NCI-H1694 (cell line): ENCODE measurements at places on chromosomes 16 and 17.

DNA sequence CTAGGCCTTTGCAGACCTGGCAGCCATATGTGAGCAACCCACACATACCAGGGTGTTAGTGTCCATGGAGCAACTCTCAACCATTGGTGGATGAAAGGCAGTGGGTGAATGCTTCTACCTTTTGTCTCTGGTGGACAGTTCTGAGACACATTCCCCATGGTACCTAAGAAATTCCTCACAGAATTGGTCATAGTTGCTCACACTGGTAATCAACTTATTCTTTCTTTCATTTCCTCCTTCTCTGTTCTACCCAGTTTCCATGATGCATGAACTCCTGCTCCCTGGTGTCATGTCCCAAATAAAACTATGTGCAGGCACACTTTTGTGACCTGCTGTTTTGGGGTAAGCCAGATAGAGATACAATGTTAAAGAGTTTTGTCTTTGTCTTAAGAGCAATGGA lies 33.2 kb upstream of the MPHOSPH6 start:
- DNase-seq: no peak

DNA sequence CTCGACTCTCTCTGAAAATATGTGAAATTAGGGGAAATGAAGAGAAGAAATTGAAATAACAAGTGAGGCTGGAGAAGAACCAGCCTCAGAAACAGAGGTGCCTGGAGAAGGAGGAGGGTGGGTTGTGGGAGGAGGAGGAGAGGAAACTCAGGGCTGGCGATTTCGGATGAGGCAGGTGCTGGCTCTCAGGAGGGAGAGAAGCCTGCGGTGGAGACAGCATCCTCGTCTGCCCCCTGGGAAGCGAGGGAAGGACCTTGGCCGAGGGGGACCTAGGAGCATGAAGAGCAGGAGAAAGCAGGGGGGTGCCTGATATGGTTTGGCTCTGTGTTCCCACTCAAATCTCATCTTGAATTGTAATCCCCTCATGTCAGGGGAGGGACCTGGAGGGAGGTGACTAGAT lies 264.7 kb upstream of the TNRC6C start:
- no peak for DNase-seq

DNA sequence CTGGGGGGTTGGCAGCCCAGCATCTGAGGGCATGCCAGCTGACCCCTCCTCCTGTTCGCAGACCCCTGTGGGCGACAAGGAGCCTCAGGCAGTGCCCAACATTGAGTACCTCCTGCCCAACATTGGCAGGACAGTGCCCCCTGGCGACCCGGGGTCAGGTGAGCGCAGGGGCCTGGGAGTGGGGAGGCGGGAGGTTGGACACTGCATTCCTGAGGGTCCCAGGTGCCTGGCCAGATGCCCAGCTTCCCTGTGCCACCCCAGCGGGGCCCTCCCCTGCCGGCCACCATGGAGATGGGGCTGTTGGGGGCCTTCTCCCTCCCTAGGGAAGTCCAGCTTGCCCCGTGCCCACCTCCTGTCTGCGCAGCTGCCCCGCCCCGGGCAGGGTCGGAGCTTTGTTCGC lies 70.1 kb downstream of the ARHGAP23 start:
- DNase-seq: no peak

GRCh38 chr17:34584805-34585416 lies 5.5 kb downstream of the TMEM132E start:
- DNase-seq: peak; percentile 74

- no peak for DNase-seq
Observed at GRCh38 chr16:1963806-1964505, 670 bp downstream of the RPS2 start.

DNA sequence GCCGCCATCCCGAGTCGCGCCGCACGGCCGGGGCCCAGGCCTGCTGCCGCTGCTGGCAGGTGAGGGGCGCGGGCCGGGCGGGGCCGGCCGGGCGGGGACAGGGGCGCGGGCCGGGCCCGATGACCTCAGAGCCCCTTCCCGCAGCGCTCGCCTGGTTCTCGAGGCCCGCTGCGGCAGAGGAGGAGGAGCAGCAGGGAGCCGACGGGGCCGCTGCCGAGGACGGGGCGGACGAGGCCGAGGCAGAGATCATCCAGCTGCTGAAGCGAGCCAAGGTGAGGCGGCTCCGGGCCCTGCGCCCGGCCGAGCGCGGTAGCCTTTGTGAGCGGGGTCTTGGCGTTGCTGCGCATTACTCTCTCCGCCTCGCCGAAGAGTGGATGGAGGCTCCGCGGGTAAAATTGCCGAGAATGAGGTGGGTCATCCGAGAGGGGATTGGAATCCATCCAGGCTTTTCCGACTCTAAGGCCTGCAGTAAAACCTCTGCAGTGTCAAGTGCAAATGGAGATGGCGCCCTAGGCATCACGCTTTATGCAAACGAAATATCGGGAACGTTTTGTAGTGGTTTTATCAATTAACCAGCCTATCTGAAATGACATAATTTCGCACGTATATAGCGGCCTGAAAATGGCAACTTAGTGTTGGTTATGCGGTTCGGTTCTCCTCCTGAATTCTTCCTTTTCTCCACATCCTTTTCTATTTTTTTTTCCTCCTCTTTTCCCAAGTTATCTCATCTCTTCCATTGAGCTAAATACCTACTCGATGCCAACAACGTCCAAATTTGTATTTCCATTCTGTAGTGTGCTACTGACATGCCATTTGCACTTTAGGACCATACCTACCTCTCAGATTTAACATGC lies 577 bp downstream of the TTC19 start:
- DNase-seq: peak; percentile 10

DNA sequence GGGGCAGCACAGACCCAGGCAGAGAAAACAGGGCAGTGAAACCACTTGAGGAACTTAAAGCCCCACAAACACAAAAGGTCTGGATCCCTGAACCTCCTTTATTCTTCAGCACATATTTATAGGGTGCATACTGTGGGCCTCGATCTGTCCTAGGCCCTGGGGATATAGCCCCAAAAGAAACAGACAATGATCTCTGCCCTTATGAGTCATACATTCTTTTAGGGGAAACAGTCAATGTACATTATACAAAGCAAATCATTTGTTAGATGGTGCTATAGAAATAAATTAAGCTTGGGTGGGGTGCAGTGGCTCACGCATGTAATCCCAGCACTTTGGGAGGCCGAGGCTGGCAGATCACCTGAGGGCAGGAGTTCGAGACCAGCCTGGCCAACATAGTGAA lies 10.0 kb upstream of the HES7 start:
- DNase-seq: no peak

DNA sequence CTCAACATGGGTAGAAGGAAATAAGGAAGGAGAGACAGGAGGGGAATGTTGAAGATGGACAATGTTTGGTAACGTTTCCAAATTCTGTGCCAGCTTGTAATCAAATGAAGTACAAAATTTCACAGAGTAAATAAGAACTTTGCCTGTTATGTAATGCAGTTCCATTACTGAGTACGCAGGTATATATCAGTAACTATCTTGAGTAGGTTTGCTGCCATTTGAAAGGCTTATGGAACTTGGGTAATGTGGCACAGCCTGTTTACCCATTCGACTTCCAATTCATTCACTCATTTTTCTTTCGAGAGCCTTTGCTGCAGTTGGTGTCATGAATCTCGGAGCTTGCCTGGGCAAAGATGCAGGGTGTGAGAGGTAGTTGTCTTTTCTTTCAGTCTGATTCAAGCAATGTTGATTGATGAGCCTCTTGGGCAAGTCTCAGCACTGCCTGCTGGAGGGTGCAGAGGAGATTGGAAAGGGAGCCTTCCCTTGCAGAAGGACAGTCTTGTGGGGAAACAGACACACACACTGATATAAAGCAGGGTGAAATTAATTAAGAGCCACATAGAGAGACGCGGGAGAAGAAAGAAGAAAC lies 53.4 kb downstream of the ZNF18 start:
- DNase-seq: no peak

GRCh38 chr16:58010886-58011285 lies 9.7 kb downstream of the USB1 start:
- no peak for DNase-seq

DNA sequence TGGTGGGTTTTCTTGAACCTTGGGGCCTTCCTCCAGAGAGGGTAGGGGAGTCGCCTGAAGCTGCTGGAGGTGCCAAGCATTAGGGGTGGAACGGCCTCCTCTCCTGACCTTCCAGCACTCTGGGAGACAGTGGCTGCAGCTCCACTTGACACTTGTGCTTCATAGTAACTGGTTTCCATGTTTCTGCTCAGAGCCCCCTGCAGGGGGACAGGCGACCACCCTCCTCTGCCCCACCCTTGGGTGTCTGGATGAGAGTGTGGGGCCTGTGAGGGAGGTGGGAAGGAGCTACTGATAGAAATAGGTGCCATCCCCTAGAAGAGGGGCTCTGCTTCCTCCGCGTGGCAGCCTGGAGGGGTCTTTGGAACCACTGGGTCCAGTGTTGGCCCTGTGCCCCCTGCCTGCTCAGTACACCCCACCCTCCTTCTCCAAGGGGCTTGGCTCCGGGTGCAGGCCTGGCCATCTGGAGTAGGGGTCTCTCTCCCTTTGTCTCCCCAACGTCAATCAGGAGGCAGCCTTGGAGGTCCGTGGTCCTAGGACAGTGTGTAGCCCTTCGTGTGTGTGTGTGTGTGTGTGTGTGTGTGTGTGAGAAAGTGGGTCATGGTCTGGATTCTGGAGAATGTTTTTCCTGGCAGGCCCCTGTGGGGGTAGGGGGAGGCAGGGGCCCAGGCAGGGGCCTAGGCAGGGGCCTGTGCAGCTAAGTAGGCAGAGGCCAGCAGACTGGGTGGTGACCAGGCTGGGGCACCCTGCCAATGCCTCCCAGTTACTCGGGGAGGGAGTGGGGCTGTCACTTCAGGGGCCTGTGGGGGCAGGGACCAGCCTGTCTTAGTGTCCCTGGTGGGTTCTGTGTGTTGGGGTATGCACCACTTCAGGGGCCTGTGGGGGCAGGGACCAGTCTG lies 4.9 kb downstream of the LASP1 start:
- DNase-seq: no peak

- no peak for DNase-seq
Observed at GRCh38 chr16:20301840-20302239, 25.5 kb downstream of the GP2 start.

- no peak for DNase-seq
Observed at GRCh38 chr17:16974569-16975276, 2.8 kb upstream of the TNFRSF13B start.

DNA sequence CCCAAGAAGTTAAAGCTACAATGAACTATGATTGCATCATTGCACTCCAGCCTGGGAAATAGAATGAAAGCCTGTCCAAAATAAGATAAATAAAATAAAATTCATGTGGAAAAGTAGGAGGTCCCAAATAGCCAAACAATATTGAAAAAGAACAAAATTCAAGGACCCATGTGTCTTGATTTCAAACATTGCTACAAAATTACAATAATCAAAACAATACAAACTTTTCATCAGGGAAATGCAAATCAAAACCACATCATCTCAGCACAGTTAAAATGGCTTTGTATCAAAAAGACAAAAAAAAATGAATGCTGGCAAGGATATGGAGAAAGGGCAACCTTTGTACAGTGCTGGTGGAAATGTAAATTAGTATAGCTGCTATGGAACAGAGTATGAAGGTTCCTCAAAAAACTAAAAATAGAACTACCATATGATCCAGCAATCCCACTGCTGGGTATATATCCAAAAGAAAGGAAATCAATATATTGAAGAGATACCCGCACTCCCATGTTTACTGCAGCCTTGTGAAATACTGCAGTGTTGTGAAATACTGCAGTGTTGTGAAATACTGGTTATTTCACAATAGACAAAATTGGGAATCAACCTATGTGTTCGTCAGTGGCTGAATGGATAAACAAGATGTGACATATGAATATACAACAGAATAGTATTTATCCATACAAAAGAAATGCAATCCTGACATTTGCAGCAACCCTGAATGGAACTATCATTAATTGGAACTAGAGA lies 24.5 kb upstream of the ZNF287 start:
- DNase-seq: no peak

- no peak for DNase-seq
Observed at GRCh38 chr17:67855504-67856324, 30.4 kb downstream of the BPTF start.

GRCh38 chr17:83200751-83201150 lies 121.3 kb downstream of the METRNL start:
- no peak for DNase-seq

DNA sequence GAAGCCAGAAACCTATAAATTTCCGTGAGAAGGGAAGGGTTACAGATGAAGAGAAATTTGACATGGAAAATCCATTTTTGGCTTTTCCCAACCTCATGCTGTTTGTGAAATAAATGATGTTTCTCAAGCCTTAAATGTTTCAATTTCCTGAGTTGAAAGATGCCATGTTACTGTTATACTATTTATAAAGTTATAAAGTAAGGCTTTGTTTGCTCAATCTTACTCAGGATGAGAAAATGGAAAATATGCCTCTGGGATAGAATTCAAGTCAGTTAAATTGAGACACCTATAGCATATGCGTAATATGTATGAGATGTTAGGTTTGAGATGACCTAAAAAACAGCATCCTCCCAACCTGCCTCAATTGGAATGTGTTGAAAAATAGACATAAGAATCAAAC lies 19.9 kb upstream of the FAM20A start:
- DNase-seq: no peak

DNA sequence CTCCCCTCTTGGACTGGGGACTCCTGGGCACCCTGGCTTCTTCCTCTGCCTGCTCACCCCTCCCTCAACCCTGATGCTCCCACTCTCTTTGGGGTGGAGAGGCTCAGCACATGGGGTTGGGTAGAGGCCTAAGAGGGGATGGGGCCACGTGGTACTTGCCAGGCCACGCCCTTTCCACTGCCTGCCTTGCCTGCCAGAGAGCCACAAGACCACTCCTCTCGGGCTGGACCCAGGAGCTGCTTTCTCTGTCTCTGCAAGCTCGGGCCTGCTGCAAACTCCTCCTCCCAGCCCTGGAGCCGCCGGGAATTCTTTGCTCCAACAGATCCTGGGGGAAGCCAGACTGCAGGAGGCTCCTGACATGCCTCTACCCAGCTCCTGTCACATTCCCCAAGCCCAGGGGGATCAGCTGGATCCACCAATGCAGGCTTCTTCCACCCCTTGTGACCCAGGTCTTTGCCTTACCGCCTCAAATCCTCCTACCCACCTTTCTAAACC lies 11.8 kb downstream of the DLX4 start:
- DNase-seq: peak; percentile 92

- DNase-seq: peak; percentile 97
Observed at GRCh38 chr17:53353919-53354351, 468.8 kb upstream of the KIF2B start.

GRCh38 chr16:1640261-1640941 lies 28.2 kb downstream of the CRAMP1 start:
- no peak for DNase-seq

DNA sequence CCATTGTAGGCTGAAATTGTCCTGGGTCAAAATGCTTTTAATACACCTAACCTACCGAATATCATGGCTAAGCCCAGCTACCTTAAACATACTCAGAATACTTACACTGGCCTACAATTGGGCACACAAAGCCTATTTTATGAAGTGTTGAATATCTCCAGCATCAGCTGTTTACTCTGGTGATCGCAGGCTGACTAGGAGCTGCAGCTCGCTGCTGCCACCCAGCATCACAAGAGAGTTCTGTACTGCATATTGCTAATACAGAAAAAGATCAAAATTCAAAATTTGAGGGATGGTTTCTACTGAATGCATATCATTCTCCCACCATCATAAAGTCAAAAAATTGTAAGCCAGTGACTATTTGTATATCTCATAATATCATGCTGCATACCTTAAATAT lies 55.3 kb downstream of the ULK2 start:
- DNase-seq: peak; percentile 4

- no peak for DNase-seq
Observed at GRCh38 chr16:11562941-11563340, 23.8 kb downstream of the LITAF start.
